ENCODE measurements at places on chromosomes 3 and 15.

- DNase-seq, result no peak
Measured at GRCh38 chr15:70852501-70853317, 1.2 kb downstream of the LARP6 start.

- no peak for DNase-seq
Measured at GRCh38 chr3:169430707-169431404, 232.7 kb downstream of the MECOM start.

DNA sequence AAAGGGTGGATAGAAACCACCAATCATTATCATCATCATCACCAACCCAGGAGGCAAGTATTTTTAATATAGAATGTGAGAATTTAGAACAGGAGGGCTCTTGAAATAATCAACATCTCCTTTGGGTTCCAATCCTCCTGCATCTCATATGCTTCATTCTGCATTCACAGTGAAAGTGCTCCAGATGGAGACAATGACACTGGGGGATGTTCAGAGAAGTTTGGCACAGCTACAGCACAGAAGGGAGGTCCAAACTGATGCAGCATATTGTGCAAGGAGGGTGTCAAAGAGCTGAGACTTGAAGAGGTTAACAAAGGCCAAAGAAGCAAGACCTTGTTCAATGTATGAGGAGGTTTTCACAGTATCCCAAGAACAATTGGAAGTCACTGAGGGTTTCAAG is 767.1 kb downstream of the NTRK3 start:
- no peak for DNase-seq

- no peak for DNase-seq
Measured at GRCh38 chr15:68769702-68770101, 51.0 kb downstream of the ANP32A start.

DNA sequence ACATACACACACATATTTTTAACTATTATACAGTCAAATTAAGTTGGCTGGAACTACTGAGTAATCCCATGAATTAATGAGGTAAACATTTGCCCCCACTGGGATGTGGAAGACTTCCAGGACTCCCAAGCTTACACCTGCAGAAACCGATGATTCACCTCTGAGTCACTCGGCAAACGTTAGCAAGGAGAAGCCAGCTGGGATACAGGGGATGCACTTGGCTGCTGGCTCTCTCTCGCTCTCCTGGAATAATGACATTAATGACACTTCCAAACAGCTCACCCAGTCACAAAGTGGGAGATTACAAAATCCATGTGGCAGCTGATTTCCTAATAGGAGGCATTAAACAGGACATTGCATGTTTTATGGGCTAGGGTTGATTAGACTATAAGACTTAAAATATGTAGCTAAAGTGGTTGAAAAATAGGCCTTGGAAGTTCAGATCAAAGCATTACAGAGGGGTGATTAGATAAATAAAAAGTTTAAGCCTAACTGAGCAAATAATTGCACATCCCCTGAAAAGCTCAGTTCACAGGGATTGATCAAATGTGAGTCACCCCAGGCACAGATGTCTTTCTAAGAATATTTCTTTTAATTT is 500.9 kb downstream of the SOX2 start:
- peak; percentile 44 for DNase-seq

DNA sequence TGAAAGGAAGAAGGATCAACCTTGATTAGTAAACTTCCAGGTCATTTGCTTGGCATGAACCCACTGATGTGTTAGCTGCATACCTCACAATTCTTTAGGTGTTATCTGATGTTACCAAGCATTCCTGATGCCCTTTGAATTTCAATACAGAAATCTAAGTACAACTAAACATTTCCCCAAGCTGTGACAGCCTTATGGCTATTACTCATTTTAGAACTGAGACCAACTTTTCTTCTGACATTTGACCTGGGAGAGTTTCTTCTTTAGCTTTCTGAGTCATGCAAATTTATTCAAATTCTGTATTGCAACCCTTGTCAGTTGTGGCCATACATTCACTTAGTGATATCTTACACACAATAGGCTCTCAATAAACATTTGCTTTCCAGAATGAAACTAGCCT is 124.3 kb downstream of the TIGIT start:
- DNase-seq, result no peak

- peak; percentile 36 for DNase-seq
Measured at GRCh38 chr3:28139288-28139687, 102.1 kb upstream of the CMC1 start.

- DNase-seq, result no peak
Measured at GRCh38 chr3:112561484-112561733, 353 bp downstream of the ATG3 start.

DNA sequence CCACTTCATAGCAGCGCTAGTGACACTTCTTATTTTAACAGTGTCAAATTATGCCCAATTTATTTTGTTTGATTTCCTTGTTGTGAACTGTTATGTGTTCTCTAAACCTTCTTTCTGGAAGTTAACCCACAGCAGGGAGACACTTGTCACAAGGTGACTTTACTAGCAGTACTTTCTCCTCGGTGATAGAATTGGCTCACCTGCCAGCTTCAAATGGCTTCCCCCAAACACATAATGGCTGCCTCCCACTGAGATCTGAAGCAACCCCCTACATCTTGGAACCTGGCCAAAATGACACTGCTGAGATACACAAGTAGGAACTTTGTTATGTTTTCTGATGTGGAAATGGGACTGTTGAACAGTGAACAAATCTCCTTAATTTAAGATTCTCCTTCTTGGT is 238.8 kb upstream of the DPH6 start:
- no peak for DNase-seq

DNA sequence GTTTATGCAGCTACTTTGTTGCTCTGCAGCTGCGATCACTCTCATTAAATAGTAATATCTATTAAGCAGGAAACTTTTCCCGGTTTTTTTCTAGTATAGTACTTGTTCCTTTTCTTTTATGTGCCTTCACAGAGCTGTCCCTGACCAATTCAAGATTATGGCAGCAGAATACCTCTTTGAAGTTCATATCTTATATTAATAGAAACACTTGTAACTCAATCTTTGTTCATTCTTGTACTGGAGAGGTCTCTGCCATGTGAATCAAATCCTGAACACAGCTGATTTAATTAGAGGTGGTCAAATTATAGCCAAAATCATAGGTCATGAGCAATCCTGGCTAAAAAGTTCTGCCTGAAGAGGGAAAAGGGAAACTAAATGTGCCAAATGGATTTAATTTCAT is 399.0 kb upstream of the ARHGEF26 start:
- DNase-seq, result no peak

- DNase-seq, result no peak
Measured at GRCh38 chr3:64196236-64196929, 28.9 kb downstream of the PRICKLE2 start.

DNA sequence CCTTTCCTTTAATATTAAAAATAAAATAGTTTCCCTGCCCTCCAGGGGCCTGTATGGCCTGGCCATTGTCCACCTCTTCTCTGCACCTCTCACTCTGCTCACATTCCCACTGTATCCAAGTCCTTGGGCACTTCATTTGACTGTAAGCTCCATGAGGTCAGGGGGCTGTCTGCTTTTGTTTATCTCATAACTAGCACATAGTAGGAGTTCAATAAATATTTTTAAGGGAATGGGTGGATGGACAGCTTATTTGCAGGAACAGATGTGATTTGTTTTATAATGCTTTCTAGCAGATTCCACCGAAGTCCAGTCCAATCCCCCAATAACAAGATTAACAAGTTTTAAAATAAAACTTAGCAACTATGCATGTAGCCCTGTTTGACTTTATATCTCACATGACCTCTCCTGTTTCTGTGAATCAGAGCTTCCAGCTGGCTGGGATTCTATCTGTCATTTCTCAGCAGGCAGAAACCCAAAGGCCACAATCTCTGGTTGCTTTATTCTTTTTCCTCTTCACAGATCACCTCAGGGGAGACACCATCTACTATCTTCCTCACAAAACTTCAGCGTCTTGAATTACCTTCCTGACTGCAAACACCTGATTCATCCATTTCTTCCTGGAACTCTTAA is 123.0 kb upstream of the NR2F2 start:
- DNase-seq, result peak; percentile 19

DNA sequence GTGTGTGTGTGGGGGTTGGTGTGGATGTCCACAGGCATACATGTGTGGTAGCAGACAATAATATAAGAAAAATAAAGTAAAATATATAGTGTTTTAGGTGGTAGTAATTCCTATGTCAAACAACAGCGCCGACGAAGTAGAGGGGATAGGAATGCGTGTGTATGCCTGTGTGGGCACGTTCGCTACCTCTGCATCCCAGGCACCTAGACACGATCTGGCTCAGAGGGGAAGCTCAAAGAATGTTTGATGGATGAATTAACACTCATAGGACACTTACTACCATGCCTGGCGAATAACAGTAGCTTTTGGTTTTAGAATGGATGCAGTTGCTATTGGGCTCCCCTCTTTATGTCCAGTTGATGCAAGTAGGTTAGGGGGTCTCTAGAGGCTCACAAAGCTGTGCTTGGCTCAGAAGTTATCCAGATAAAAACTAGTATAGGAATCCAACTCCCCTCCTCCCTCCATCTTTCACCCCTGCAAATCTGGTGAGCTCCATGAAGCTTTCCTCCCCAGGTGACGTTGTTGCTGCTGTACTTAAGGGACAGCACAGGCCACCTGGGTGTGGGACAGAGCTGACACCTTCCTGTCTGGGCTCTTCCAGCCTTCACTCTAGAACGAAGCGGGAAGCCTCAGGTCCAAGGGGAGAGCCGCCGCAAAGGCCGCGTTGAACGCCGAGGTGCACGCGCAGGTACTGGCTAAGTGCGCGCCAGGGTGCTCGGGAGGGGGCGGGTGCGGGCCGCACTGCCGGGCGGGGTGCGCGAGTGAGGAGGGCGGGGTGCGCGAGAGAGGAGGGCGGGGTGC is 192.6 kb upstream of the LYSMD4 start:
- DNase-seq, result peak; percentile 33

DNA sequence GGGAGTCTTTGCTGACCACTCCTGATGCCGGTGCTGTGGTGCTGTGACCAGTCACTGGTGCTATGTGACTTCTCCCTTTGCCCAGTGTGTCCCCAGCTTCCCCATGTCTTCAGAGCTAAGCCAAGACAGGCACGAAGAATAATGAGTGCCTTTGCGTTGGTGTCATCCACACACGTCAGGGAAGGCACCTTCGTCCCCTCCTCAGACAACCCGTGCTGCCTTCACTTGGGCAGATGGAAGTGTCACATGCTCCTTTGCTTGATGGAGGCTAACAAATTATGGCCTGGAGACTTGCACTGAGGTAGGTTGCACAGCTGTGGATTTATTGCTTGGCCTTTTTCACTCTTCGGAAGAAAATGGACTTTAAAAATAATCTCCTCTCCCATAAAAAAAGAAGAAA is 291.8 kb downstream of the OCA2 start:
- no peak for DNase-seq

DNA sequence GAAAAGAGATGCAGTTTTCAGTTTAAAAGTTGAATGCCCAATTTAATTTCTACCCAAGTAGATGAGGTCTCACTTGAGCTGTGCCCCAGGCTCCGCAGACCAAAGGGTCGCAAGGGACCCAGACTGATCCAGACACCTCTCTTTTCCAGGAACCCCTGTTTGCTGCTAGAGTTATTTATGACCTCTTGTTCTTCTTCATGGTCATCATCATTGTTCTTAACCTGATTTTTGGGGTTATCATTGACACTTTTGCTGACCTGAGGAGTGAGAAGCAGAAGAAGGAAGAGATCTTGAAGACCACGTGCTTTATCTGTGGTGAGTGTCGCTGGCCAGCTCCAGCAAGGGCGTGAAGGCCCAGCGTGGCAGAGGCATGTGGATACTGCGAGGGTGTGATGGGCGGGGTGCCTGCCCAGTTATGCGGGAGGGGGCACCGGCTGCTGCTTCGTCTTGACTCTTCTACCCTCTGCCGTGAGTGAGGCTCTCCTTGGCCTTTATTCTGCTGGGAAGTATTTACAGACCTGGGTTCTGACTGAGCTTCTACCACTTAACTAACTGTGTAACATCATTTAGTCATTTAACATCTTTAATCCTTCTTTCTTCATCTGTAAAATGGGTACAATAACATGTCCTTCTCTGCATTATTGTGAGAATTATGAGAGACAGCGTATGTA is 164.2 kb upstream of the BHLHE40 start:
- no peak for DNase-seq

GRCh38 chr3:51777985-51778384 is 1.1 kb downstream of the IQCF6 start:
- peak; percentile 77 for DNase-seq

GRCh38 chr3:59423707-59424106 is 373.9 kb upstream of the CFAP20DC start:
- no peak for DNase-seq

DNA sequence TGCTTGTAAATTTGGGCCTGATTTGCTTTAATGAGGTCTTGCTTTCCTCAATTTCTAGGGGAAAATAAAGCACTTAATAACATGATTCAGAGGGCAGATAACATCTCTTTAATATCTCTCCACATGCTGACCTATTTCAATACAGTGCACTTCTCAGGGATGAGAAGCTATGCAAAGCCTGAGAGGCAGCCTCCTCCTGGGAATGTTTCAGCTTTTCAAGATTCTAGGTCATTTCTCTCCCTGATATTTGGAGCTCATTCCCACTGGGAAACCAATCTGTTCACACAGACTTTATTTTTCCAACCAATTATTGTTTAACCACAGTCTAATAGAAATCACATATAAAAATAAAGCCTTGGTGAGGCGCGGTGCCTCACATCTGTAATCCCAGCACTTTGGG is 67.0 kb upstream of the LSAMP start:
- no peak for DNase-seq

- DNase-seq, result no peak
Measured at GRCh38 chr3:55937301-55937700, 450.2 kb upstream of the WNT5A start.

GRCh38 chr3:155853214-155854140 is 750 bp downstream of the SLC33A1 start:
- DNase-seq, result no peak

DNA sequence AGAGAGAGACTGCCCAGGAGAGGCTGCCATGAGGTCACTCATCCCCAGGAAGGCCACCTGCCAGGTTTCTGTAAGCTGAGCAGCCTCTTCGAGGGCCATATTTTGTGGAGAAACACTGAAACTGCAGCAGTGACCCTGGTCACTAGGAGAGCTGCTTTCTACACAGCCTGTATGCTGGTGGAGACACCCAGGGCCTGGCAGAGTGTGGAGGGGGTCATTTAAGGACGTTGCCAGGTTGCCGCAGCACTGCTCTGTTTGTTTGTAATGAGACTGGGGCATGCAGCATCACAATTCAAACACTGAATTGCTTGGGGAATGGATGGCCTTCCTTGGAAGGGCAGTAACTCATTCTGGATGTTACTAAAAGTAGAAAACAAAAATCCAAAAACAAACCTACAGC is 104.9 kb upstream of the TRIM42 start:
- no peak for DNase-seq

GRCh38 chr3:69197922-69198530 is 75.6 kb upstream of the LMOD3 start:
- DNase-seq, result no peak

DNA sequence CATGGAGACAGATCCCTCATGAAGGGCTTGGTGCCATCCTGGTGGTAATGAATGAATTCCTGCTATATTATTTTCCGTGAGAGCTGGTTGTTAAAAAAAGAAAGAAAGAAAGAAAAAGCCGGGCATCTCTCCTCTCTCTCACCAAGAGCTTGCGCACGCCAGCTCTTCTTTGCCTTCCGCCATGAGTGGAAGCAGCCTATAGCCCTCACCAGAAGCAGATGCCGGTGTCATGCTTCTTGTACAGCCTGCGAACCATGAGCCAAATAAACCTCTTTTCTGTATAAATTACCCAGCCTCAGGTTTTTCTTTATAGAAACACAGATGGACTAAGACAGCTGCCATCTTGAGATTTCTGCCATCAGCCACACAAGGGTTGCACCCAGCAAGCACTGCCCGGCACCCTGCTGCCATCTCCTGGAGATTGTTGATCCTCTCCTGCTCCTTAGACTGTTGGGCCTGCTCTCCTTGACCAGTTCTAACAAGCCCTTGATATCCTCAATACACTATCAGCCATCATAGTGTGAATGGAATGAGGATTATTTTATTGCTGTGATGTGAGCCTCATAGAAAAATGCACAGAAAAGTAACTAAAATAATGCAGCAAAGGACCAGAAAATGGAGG is 3.5 kb upstream of the AHSG start:
- DNase-seq, result no peak
